Activated B cell treated with CpG ODN at 0.5 μM for 24 hours (primary cell): ENCODE measurements at places on chromosomes 4 and X. TPM values are rescaled to one million over a fixed set of nuclear protein-coding genes. Genes with fewer than 3 reads are reported as not detected.

DNA sequence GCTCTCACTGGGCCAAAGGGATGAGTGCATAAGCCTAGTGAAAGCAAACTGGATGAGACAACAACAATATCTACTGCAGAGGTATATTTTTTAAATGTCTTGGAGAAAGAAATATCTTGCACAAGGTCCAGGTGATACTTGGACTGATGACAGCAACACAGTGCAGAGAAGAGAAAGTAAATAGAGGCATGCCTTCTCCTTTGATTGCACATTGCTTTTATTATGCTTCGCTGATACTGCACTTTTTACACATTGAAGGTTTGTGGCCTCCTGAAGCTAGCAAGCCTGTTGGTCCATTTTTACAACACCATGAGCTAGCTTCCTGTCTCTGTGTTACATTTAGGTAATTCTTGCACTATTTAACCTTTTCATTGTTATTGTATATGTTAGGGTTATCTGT is 189.0 kb upstream of the NDST3 start:
- no peak for DNase-seq

HS3ST1 gene
- total RNA-seq, result 0.59 and 2.1 TPM in 2 replicates

GAGE12F gene
- total RNA-seq, result not detected in 2 replicates

FAAH2 gene
- total RNA-seq, result 2.8 and 3.1 TPM in 2 replicates

DNA sequence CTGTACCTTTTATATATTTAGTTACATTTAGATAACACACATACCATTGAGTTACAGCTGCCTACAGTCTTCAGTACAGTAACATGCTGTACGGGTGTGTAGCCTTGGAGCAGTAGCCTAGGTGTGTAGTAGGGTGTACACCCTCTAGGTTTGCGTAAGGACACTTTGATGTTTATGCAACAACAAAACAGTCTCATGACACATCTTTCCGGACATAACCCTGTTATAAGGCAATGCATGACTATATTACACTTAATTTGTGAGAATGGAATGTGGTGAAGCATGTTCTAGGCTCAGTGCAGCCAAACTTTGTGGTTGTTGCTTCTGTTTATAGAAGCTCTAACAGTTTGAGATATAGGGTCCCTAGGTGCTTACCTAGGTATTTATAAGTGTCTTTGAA is 65.4 kb downstream of the SPRY1 start:
- DNase-seq, result no peak
